ENCODE measurements at places on chromosomes 1 and 21.
A peak's percentile ranks its signal among the peaks of the same experiment; 100 is the strongest.

- no peak overlapping the region for H3K27ac ChIP-seq
- no peak overlapping the region for H3K4me3 ChIP-seq
- DNase-seq: no peak
- peaks cover 14% of the 10 kb centered on the region for H3K4me1 ChIP-seq
- no peaks in the 10 kb centered on the region for H3K27me3 ChIP-seq
- H3K36me3 ChIP-seq: peaks cover 4% of the 10 kb centered on the region
These were observed 65.5 kb downstream of the MAN1C1 start for GRCh38 chr1:25682059-25682601.

DNA sequence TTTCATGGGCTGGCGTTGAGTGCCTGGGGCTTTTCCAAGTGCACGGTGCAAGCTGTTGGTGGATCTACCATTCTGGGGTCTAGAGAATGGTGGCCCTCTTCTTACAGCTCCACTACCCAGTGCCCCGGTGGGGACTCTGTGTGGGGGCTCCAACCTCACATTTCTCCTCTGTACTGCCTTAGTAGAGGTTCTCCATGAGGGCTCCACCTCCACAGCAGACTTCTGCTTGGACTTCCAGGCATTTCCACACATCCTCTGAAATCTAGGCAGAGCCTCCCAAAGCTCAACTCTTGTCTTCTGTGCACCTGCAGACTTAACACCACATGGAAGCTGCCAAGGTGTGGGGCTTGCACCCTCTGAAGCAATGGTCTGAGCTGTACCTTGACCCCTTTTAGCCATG lies 82.1 kb downstream of the CCDC18 start:
- no peaks in the 10 kb centered on the region for H3K27me3 ChIP-seq
- peaks cover 8% of the 10 kb centered on the region for H3K36me3 ChIP-seq
- no peak overlapping the region for H3K27ac ChIP-seq
- DNase-seq: no peak
- H3K4me1 ChIP-seq: no peaks in the 10 kb centered on the region
- no peak overlapping the region for H3K4me3 ChIP-seq

DNA sequence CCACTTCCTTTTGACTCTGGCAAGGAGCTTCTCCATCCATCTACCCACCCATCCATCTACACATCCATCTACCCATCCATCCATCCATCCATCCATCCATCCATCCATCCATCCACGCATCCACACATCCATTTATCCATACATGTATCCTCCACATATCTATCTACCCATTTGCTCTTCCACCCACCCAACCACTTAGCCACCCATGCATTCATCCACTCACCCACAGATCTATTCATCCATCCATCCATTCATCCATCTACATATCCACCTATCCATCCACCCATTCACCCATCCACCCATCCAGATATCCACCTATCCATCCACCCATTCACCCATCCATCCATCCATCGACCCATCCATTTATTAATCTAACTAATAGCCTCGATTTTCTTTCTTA lies 23.0 kb upstream of the KANK4 start:
- H3K27ac ChIP-seq: no peak overlapping the region
- no peaks in the 10 kb centered on the region for H3K27me3 ChIP-seq
- H3K36me3 ChIP-seq: no peaks in the 10 kb centered on the region
- DNase-seq: no peak
- no peaks in the 10 kb centered on the region for H3K4me1 ChIP-seq

GRCh38 chr1:171899838-171900237 lies 58.5 kb downstream of the DNM3 start:
- no peaks in the 10 kb centered on the region for H3K36me3 ChIP-seq
- no peak overlapping the region for H3K4me3 ChIP-seq
- H3K27me3 ChIP-seq: no peaks in the 10 kb centered on the region
- no peaks in the 10 kb centered on the region for H3K4me1 ChIP-seq
- H3K27ac ChIP-seq: no peak overlapping the region
- DNase-seq: no peak

GRCh38 chr1:156928043-156928602 lies 7.7 kb downstream of the LRRC71 start:
- H3K4me3 ChIP-seq: no peak overlapping the region
- peaks cover 45% of the 10 kb centered on the region for H3K27me3 ChIP-seq
- DNase-seq: no peak
- H3K27ac ChIP-seq: no peak overlapping the region
- H3K36me3 ChIP-seq: no peaks in the 10 kb centered on the region
- H3K4me1 ChIP-seq: peaks cover 22% of the 10 kb centered on the region

DNA sequence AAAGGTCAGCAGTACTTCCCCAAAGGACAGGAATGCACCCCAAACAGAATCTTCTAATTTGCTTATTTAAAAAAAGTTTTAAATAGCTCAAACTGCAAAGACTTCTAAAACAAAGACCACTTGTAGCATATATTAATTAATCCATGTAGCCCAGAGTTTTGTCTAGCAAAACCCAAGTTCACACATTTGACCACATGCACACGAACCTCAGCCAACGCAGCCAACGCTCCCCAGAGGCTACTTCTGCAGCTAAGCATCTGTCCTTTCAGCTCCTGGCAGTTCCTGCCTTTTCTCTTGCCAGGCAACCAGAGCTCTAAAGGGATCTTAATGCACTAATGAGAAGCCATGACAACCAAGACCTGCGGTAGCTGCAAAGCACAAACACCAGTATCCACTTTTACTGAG lies 89.6 kb downstream of the RERE start:
- no peak overlapping the region for H3K4me3 ChIP-seq
- H3K27ac ChIP-seq: no peak overlapping the region
- no peak for DNase-seq
- H3K4me1 ChIP-seq: no peaks in the 10 kb centered on the region
- no peaks in the 10 kb centered on the region for H3K27me3 ChIP-seq

GRCh38 chr1:9711466-9712020 lies 60.0 kb downstream of the PIK3CD start:
- DNase-seq: no peak
- H3K4me3 ChIP-seq: no peak overlapping the region
- H3K27ac ChIP-seq: peak overlapping the region; percentile 7

GRCh38 chr1:160836561-160836960 lies 26.1 kb downstream of the CD244 start:
- no peaks in the 10 kb centered on the region for H3K36me3 ChIP-seq
- no peak overlapping the region for H3K4me3 ChIP-seq
- no peaks in the 10 kb centered on the region for H3K27me3 ChIP-seq
- DNase-seq: no peak

DNA sequence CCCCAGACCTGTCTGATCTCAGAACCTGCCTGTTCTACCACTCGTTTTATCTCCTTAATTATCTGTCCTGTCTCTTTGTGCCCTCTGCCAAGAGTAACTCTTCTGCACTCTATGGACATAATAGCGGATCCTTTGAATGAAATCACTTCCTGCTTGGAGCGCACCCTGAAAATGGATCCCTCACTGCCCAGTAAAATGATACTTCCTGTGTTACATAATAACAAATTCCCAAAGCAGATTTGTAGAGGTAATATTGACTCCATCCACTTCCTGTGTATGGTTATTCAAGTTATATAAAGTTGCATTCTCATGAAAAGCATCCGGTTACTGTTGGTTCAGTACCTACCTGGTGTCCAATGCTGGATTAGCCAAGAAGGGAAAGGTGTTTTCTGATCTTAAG lies 246.0 kb downstream of the TRABD2B start:
- no peak overlapping the region for H3K4me3 ChIP-seq
- H3K27me3 ChIP-seq: no peaks in the 10 kb centered on the region

DNA sequence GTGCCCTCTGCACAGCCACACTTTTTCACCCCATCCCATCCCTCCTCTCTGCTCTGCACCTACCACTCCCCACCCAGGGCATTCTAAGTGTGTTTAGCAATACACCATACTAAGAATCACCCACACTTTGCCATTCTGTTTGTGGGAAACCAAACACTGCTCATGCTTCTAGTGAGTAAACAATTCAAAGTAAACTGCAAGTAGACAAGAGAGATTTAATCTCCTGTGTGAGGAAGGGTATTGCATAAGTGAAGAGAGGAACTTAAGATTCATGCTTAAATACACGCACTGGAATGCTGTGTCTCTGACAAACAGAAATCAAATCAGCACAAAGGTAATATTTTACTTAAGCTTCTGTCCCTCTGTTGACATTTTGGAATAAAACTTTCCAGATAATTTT lies 4.8 kb upstream of the EDARADD start:
- no peaks in the 10 kb centered on the region for H3K4me1 ChIP-seq
- H3K27me3 ChIP-seq: no peaks in the 10 kb centered on the region
- H3K27ac ChIP-seq: no peak overlapping the region
- DNase-seq: no peak
- no peaks in the 10 kb centered on the region for H3K36me3 ChIP-seq
- no peak overlapping the region for H3K4me3 ChIP-seq

DNA sequence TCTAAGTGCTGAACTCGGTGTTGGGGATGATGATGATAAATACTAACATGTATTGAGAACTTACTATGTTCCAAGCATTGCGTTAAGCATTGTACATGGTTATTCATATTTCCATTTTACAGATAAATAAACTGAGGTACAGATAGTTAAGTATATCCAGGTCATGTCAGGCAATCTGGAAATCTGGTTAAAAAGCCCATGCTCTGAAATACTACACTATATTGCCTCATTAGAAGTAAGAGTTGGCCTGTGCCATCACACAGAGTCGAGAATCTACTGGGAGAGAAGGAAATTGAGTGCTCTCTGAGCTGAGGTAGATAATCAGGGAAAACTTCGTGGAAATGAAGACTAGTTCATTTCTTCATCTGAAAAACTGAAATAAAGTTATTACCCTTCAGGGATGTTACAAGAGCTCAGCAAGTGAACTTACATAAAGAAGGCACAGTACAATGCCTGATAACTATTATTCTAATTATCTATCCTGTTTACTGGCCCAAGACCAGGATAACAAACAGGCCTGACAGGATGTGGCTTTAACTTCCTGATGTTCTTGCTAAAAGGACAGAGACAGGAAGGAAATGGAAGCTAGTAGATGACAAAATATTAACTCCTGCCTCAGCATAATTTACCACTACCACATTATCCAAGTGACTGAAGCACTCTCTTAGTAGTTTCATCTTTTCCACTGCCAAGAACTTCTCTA lies 85.6 kb downstream of the EPS15 start:
- no peak for DNase-seq
- H3K27ac ChIP-seq: no peak overlapping the region
- H3K4me3 ChIP-seq: no peak overlapping the region
- H3K27me3 ChIP-seq: no peaks in the 10 kb centered on the region
- H3K36me3 ChIP-seq: peaks cover 1% of the 10 kb centered on the region

GRCh38 chr21:42636520-42637266 lies 16.7 kb upstream of the PDE9A start:
- DNase-seq: no peak
- H3K4me1 ChIP-seq: no peaks in the 10 kb centered on the region
- no peaks in the 10 kb centered on the region for H3K36me3 ChIP-seq
- H3K27me3 ChIP-seq: no peaks in the 10 kb centered on the region

- H3K27me3 ChIP-seq: peaks cover 4% of the 10 kb centered on the region
- no peak for DNase-seq
- H3K36me3 ChIP-seq: no peaks in the 10 kb centered on the region
- H3K4me3 ChIP-seq: no peak overlapping the region
- H3K4me1 ChIP-seq: no peaks in the 10 kb centered on the region
- H3K27ac ChIP-seq: no peak overlapping the region
These were observed 25.2 kb downstream of the FHAD1 start for GRCh38 chr1:15272009-15272781.

- peak; percentile 33 for DNase-seq
- H3K4me3 ChIP-seq: no peak overlapping the region
- no peaks in the 10 kb centered on the region for H3K4me1 ChIP-seq
- no peak overlapping the region for H3K27ac ChIP-seq
- H3K36me3 ChIP-seq: no peaks in the 10 kb centered on the region
These were observed 25.7 kb downstream of the RAB7B start for GRCh38 chr1:205977402-205978014.

- peak overlapping the region; percentile 91 for H3K27ac ChIP-seq
- H3K27me3 ChIP-seq: no peaks in the 10 kb centered on the region
- H3K36me3 ChIP-seq: peaks cover 27% of the 10 kb centered on the region
- peak overlapping the region; percentile 82 for H3K4me3 ChIP-seq
These were observed 694 bp downstream of the TMEM167B start for GRCh38 chr1:109091078-109091838.

DNA sequence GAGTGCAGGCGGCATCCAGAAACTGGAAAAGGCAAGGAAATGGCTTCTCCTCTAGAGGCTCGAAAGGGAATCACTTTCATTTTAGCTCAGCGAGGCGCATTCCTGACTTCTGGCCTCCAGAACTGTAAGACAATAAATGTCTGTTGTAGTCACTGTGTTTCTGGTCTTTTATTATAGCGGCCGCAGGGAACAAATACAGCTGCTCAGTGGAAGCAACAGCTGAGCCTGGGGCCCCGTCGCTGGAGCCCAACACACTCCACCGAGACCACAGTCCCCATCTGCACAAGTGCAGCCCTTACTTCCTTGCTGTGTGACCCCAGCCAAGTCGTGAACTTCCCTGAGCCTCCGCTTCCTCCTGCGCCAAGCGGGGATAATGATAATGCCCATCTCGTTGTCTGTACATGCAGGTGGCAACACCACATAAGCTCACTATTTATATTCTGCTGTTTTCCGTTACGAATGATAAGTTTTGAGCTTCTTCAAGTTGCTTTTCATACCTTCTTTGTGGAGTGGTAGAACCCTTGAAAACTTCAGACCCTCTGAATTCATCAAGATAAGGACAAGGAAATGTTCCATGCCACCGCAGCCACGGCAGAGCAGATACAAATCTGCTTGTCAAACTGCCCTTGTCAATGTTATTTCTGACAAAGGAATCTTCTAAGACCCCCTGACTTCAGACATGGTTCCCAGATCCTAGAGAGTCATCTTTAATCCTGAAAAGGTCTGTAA lies 3.2 kb upstream of the LAPTM5 start:
- H3K36me3 ChIP-seq: no peaks in the 10 kb centered on the region
- H3K4me3 ChIP-seq: peak overlapping the region; percentile 42
- H3K4me1 ChIP-seq: peaks cover 55% of the 10 kb centered on the region
- H3K27ac ChIP-seq: peak overlapping the region; percentile 66
- no peaks in the 10 kb centered on the region for H3K27me3 ChIP-seq
- no peak for DNase-seq

DNA sequence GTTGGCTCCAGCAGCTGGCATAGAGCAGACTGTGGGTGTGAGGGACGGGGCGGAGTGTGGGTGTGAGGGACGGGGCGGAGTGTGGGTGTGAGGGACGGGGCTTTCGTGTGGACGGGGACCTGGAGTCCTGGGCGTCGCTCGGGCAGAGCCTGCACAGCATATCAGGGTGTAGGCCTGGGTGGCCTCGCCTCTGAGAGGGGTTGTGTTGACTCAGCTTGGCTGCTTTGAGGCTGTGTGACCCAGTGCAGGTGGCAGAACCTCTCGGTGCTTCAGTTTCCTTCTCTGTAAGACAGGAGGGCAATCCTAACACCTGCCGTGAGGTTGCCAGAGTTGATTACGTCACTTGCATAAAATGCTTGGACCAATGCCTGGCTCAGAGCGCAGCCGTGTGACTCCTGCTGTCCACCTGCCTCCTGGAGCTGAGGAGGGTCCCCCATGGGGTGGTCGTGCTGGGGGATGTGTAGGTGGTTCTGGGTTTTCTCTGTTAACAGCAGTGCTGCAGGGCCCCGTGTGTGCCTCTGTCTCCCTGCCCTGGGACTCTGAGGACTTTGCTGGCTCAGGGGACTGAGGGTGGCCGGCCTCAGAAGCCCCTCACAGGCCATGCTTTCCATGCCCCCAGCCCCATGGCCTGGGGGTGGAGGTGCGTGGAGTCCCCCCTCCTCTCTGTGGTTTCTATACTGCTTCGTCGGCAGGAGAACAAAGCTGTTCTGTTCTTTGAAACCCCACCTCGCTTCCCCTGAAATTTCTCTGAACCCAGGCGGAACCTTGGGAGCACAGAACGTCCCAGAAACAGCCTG lies 15.4 kb downstream of the PDXK start:
- no peaks in the 10 kb centered on the region for H3K4me1 ChIP-seq
- no peak for DNase-seq
- no peak overlapping the region for H3K4me3 ChIP-seq
- no peak overlapping the region for H3K27ac ChIP-seq
- no peaks in the 10 kb centered on the region for H3K27me3 ChIP-seq

GRCh38 chr1:209893751-209894150 lies 44.3 kb upstream of the SYT14 start:
- H3K36me3 ChIP-seq: no peaks in the 10 kb centered on the region
- H3K4me1 ChIP-seq: no peaks in the 10 kb centered on the region

Measured in effector memory CD4-positive, alpha-beta T cell (primary cell).